CD8-positive, alpha-beta memory T cell (primary cell): ENCODE measurements at places on chromosomes 2 and 18.

DNA sequence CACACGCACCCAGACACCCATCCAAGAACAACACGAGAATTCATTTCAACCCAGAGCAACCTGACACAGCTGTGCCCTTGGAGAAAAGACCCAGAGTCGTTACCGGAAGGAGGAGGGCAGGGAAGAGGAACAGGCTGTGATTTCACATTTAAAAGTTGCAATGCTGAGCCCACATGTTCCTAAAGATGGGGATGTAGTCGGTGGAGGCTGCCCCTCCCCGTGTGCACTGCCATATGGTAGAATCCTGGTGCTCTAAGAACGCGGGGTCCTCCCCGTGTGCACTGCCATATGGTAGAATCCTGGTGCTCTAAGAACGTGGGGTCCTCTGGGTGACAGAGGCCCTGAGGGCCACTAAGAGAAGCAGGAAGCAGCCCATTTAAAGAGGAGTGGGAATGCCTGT is 10.9 kb downstream of the MTERF4 start:
- no peak overlapping the region for H3K27ac ChIP-seq
- DNase-seq: no peak
- peaks cover 55% of the 10 kb centered on the region for H3K36me3 ChIP-seq
- H3K4me3 ChIP-seq: no peak overlapping the region

- no peak for DNase-seq
- H3K27ac ChIP-seq: no peak overlapping the region
- H3K36me3 ChIP-seq: no peaks in the 10 kb centered on the region
- H3K4me1 ChIP-seq: no peaks in the 10 kb centered on the region
Measured at GRCh38 chr2:118627156-118627555, 220.3 kb downstream of the EN1 start.

- no peak overlapping the region for H3K4me3 ChIP-seq
- no peak overlapping the region for H3K27ac ChIP-seq
- H3K4me1 ChIP-seq: no peaks in the 10 kb centered on the region
- H3K36me3 ChIP-seq: no peaks in the 10 kb centered on the region
Measured at GRCh38 chr18:57772387-57772799, 30.7 kb downstream of the ATP8B1 start.

DNA sequence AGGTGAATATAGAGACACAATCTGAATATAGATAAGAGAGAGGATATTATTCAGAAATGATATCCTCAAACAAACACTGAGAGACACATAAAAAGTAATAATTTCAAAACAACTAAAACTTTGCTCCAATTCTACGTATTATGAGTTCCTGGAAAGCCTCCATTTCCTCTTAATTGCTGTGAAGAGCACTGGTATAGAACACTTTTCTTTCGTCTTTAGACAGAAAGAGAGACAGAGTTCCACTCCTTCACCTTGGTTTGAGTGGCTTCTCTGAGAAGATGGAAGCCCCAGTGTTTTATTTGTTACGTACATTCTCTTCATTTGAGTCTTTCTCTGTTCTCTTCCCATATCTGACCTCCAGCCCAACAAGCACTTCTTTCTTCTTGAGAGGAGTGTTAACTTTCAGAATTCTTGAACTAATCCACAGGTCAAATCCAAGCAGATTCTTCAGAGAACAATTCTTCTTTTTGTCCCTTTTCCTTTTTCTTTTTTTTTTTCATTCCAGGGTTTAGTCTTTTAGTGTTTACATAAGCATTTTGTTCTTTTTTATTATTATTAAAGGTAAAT is 6.4 kb upstream of the PIK3C3 start:
- H3K27ac ChIP-seq: no peak overlapping the region
- DNase-seq: no peak

DNA sequence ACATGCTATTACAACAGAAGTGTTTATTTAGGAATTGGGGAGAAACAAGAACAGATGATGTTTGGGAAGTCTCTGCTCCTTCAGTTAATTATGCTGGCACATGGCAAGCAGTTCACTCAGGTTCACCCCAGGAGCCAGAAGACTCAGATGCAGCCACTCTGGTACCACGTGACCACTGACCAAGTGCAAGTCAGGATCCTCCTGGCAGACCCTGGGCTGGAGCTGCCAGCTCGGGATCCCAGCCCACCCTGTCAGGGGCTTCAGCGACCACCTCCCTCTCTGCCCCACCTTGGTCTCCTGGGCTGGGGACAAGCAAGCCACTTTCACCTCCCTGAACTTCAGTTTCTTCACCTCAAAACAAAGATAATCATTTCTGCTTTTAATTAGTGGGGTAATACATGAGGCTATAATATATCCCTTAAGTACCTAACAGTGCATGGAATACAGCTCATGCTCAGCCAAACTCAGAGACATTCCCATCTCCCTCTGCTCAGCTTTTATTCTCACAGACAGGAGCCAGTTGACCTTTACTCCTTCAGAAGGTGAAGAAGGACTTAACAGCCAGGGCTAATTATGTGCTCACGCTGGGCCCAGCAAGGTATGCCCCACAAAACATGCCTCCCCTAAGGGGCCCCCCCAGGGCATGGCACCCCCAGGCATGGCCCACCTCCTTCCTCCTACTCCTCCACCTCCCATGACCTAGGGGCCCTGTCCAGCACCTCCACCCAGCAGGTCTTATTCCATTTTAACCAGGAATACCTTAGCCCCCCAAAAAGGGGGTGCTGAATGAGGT is 11.8 kb downstream of the CRACDL start:
- no peak for DNase-seq
- no peaks in the 10 kb centered on the region for H3K4me1 ChIP-seq
- no peak overlapping the region for H3K27ac ChIP-seq
- H3K27me3 ChIP-seq: no peaks in the 10 kb centered on the region

DNA sequence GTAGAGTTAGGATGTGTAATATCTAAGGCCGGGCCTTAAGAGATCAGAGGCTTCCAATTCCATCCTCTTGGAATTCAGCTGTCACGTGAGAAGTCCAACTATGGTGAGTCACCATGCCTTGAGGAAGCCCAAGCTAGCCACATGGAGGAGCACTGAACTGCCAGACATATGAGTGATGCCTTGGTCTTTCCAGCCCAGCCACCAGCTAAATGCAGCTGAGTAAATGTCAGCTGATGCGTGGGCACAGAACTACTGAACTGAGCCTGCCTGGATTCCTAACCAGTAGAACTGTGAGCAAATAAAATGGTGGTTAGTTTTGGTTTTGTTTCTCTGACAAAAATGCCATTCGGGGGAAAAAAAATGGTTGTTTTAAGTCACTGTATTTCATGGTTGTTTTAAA is 153.7 kb upstream of the SERTAD2 start:
- DNase-seq: no peak
- H3K36me3 ChIP-seq: no peaks in the 10 kb centered on the region
- H3K27ac ChIP-seq: no peak overlapping the region
- no peaks in the 10 kb centered on the region for H3K4me1 ChIP-seq
- no peaks in the 10 kb centered on the region for H3K27me3 ChIP-seq

DNA sequence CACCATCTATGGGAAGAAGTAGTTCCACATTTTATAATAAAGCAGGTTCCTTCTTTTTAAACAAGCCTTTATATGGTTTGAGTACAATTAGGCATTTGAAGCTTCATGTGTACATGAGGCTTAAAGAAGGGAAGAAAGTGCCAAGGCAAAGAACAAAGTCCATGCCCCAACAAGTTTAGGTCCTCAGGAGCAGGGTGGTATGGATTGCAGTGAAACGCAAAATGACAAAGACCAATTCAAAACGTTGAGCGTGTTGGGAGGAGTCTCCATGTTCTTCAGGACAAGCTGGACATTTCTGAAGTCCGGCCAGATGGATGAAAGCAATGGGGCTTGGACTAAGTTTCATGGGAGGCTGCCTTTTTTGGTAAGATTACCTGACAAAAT is 78.8 kb upstream of the FZD5 start:
- no peak overlapping the region for H3K4me3 ChIP-seq
- DNase-seq: no peak
- no peaks in the 10 kb centered on the region for H3K36me3 ChIP-seq
- H3K27ac ChIP-seq: no peak overlapping the region
- H3K4me1 ChIP-seq: no peaks in the 10 kb centered on the region

GRCh38 chr2:112985090-112985489 is 7.3 kb downstream of the IL36G start:
- H3K27ac ChIP-seq: no peak overlapping the region
- H3K4me3 ChIP-seq: no peak overlapping the region
- no peaks in the 10 kb centered on the region for H3K27me3 ChIP-seq
- no peak for DNase-seq

DNA sequence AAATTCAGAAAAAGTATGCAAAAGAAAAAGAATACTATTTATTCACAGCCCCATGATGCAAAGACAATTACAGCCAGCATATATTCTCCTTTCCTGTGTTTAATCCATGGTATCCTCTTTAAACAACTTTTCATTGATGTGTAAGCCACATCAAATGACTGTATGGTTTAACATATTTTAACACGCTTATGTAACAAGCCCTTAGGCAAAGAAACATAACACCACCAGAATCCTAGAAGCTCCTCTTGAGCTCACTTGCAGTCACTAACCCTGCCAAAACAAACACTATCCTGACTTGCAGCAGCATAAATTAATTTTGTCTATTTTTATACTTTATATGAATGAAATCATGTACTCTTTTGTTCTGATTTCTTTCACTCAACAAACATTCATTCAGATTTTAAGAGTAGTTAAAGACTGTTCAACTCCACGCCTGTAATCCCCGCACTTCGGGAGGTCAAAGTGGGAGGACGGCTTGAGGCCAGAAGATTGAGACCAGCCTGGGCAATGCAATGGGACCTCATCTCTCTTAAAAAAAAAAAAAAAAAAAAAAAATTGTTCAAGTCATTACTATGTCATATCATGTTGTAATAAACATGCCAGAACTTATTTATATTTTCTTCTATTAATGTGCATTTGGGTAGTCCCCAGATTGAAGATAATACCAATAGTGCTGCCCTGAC is 226.3 kb downstream of the NBAS start:
- no peaks in the 10 kb centered on the region for H3K27me3 ChIP-seq
- H3K36me3 ChIP-seq: peaks cover under 1% of the 10 kb centered on the region
- H3K27ac ChIP-seq: no peak overlapping the region
- H3K4me1 ChIP-seq: no peaks in the 10 kb centered on the region
- H3K4me3 ChIP-seq: no peak overlapping the region
- no peak for DNase-seq

- no peaks in the 10 kb centered on the region for H3K27me3 ChIP-seq
- no peaks in the 10 kb centered on the region for H3K36me3 ChIP-seq
- H3K4me3 ChIP-seq: no peak overlapping the region
- H3K27ac ChIP-seq: no peak overlapping the region
Measured at GRCh38 chr2:237351796-237352195, 62.2 kb downstream of the COL6A3 start.

- H3K4me3 ChIP-seq: no peak overlapping the region
- H3K27ac ChIP-seq: no peak overlapping the region
- H3K36me3 ChIP-seq: no peaks in the 10 kb centered on the region
- no peak for DNase-seq
Measured at GRCh38 chr2:55796121-55796520, 102.5 kb upstream of the PNPT1 start.

DNA sequence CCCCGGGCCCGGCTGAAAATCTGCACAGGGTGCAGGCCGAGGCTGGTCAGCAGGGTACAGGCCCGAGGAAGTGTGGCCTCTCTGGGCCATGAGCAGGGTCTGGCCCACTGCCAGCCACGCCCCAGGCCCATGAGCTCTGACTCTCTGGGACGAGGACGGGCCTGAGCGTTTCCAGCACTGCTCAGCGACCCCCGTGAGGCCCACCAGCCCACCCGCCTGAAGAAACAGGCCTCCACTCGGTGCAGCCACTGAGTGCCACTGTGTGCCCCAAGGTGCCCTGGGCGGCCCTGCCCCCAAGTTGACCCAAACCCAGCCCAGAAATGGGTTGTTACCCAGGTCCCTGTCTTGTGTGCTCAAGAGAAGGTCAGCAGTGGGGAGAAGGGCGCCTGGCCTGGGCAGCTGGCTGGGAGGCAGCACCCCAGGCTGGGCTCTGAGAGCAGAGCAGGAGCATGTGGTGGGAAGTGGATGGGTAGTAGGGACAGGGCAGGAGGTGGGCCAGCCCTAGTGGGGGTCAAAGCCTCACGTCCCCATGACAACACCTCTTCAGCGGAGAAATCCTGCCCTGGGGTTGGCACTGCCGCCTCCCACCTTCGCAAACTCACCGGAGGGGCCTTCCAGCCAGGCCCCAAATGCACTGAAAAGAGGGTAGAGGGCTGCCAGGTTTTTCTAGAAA is 2.1 kb upstream of the SNED1 start:
- no peak overlapping the region for H3K4me3 ChIP-seq
- H3K27me3 ChIP-seq: no peaks in the 10 kb centered on the region
- H3K36me3 ChIP-seq: no peaks in the 10 kb centered on the region
- no peaks in the 10 kb centered on the region for H3K4me1 ChIP-seq
- DNase-seq: no peak

DNA sequence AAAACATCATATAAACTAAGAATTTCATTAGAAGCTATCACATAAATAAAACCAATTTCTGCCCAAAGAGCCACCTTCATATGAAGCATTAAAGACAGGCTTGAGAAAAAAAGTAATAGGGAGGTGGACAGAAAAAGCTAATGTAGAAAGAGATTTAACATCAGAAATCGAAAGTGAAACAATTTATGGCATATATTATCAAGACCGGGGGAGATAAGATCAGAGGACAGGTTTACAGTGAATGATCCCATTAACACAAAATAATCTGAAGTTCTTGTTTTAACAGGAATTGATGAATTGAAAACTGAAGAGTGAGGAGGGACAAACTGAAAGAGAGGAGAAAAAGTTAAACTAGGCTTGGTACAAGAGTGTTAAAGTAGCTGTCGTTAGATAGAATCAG is 786.3 kb upstream of the FSHR start:
- no peaks in the 10 kb centered on the region for H3K36me3 ChIP-seq
- H3K4me3 ChIP-seq: peak overlapping the region; percentile 42
- H3K27me3 ChIP-seq: no peaks in the 10 kb centered on the region
- DNase-seq: no peak

- H3K27me3 ChIP-seq: no peaks in the 10 kb centered on the region
- H3K27ac ChIP-seq: no peak overlapping the region
- DNase-seq: no peak
- no peaks in the 10 kb centered on the region for H3K36me3 ChIP-seq
- H3K4me1 ChIP-seq: no peaks in the 10 kb centered on the region
Measured at GRCh38 chr2:141810148-141810547, 320.7 kb downstream of the LRP1B start.

DNA sequence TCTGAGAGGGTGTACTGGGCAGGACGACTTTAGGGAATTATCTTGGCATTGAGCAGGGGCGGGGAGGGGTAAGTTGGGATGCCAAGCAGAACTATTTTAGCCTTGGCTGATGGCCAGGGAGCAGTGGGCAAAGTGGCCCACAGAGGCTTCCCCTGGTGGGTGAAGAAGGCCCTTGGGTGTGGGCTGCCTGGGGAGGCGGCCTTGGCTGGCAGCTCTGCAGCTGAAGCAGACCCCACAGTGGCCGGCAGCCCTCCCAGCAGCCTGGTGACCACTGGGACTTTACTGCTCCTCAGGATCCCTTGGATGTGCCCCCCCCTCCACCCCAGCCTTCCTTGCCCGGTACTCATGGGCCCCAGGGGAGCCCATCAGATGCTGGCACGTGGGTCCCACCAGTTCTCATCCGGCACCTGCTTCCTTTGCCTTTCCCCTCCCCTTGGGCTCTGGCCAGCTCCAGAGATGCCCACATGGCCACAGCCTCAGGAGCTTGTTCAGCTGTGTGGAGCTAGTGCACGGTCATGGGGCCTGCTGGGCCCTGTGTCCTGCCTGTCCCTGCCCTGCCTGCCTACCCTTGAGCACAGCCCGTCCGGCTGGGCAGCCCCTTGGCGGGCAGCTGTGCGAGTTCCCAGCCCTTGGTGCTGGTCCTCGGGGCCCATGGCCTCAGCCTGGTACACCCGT is 122.1 kb upstream of the HS6ST1 start:
- no peak overlapping the region for H3K27ac ChIP-seq
- no peaks in the 10 kb centered on the region for H3K36me3 ChIP-seq
- no peak overlapping the region for H3K4me3 ChIP-seq
- no peak for DNase-seq
- no peaks in the 10 kb centered on the region for H3K27me3 ChIP-seq
- H3K4me1 ChIP-seq: no peaks in the 10 kb centered on the region
